ENCODE measurements at places on chromosomes 13 and 19.
A peak's percentile ranks its signal among the peaks of the same experiment; 100 is the strongest.

- DNase-seq, result no peak
Observed at GRCh38 chr13:66076417-66076816, 1153.7 kb downstream of the PCDH9 start.

DNA sequence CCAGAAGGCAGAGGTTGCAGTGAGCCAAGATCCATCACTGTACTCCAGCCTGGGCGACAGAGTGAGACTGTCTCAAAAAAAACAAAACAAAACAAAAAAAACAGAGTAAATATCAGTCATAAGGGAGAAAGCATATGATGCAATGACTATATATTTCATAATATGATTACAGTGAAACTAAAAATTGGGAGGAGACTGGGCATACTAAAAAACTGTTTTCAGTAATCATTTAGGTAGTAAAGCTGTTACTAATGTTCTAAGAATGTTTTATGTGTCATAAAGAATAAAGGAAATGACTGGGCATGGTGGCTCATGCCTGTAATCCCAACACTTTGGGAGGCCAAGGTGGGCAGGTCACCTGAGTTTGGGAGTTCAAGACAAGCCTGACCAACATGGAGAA lies 15.9 kb downstream of the ZNF573 start:
- DNase-seq, result no peak

GRCh38 chr19:1000095-1000494 lies at the start of gene GRIN3B:
TSS of gene GRIN3B (plus strand) at chr19:1000419. CDS start at chr19:1000438, 19 bp downstream.
- peak; percentile 47 for DNase-seq

GRCh38 chr13:30027569-30028455 lies 177.4 kb upstream of the UBL3 start:
- DNase-seq, result no peak

DNA sequence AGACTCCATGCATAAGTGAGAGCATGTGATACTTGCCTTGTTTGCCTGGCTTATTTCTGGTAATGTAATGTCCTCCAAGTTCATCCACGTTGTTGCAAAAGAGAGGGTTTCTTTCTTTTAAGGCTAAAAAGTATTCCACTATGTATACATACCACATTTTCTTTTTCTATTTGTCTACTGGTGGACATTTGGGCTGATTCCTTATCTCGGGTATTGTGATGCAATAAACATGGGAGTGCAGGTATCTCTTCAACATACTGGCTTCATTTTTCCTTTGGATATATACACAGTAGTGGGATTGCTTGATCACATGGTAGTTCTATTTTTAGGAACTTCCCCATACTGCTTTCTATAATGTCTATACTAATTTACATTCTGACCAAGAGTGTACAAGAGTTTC lies 49.6 kb upstream of the EBPL start:
- no peak for DNase-seq

- no peak for DNase-seq
Observed at GRCh38 chr19:976476-976875, 7.7 kb upstream of the WDR18 start.

DNA sequence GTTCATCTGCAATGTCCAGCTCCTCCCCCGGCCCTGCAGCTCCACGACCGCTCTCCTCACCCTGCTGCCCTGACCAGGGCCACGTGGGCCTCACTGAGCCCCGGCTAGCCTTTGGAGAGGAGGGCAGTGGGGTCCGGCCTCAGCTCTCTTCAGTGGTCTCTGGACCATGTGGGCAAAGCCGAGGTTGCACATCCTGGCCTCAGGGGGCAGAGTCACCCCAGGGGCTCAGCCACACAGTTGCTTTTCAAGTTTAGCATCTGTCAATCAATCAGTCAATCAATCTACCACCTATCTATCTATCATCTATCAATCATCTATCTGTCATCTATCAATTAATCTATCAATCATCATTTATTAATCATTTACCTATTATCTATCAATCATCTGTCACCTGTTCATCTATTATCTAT lies 3.0 kb upstream of the DIRAS1 start:
- DNase-seq, result no peak

GRCh38 chr13:98559169-98559568 lies 17.7 kb downstream of the STK24 start:
- no peak for DNase-seq

GRCh38 chr19:18397242-18398202 lies at the start of gene LRRC25:
TSS of gene LRRC25 (minus strand) at chr19:18397622. CDS start at chr19:18396963, 659 bp downstream.
- DNase-seq, result no peak

DNA sequence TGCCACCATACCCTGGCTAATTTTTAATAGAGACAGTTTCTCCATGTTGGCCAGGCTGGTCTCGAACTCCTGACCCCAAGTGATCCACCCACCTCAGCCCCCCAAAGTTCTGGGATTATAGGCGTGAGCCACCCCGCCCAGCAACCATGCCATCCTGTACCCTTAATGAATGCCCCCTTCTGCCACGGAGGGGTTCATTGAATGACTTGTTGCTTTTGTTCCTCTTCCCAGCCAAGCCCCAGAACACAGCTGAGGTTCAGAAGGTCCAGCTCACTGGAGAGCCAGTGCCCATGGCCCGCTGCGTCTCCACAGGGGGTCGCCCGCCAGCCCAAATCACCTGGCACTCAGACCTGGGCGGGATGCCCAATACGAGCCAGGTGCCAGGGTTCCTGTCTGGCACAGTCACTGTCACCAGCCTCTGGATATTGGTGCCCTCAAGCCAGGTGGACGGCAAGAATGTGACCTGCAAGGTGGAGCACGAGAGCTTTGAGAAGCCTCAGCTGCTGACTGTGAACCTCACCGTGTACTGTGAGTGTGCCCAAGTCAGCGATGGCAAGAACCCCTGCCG lies 6.0 kb downstream of the PVR start:
- no peak for DNase-seq

DNA sequence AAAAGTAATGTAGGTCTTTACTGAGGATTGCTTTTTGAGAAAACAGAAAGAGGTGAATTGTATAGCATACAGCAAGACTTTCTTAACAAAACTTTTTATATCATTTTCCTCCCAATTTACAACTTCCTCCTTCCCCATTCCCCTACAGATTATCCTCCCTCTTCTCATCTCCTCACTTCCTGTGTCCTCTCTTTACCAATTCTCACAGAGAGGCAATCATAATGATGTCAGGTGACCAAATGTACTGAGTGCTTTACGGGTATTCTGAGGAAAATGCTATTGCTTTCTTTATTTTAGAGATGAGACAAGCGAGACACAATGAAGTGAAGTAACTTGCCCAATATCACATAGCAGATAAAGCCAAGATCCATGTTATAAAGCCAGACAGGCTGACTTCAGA lies 1.7 kb upstream of the MTMR6 start:
- DNase-seq, result no peak

- no peak for DNase-seq
Observed at GRCh38 chr19:4878491-4878968, 11.1 kb upstream of the PLIN3 start.

All from activated T-helper 2 cell treated with anti-CD3 and anti-CD28 coated beads, Interferon-gamma antibody, Interleukin-2, Interleukin-4, amounts not matched to agents 10 μg/mL and 5 μg/mL and 100 μg/mL, durations not matched to agents 14 hours and 24 hours and 36 hours (primary cell).